Calu3 (cell line): ENCODE measurements at places on chromosomes 2 and 18.

- H3K4me1 ChIP-seq = no peaks in the 10 kb centered on the region
- no peak for DNase-seq
- H3K27me3 ChIP-seq = no peaks in the 10 kb centered on the region
- H3K36me3 ChIP-seq = no peaks in the 10 kb centered on the region
- no peak overlapping the region for H3K27ac ChIP-seq
- H3K4me3 ChIP-seq = no peak overlapping the region
Observed at GRCh38 chr18:24130494-24130893, 8.4 kb upstream of the CABYR start.

- H3K27ac ChIP-seq = no peak overlapping the region
- no peak for DNase-seq
- H3K4me1 ChIP-seq = peaks cover 15% of the 10 kb centered on the region
Observed at GRCh38 chr2:11698009-11698922, 28.3 kb upstream of the NTSR2 start.

GRCh38 chr2:10305254-10305635 lies 2.5 kb downstream of the HPCAL1 start:
- no peak for DNase-seq
- H3K36me3 ChIP-seq = peaks cover 19% of the 10 kb centered on the region
- peaks cover 46% of the 10 kb centered on the region for H3K4me1 ChIP-seq

- H3K4me1 ChIP-seq = no peaks in the 10 kb centered on the region
- no peaks in the 10 kb centered on the region for H3K27me3 ChIP-seq
- no peak overlapping the region for H3K27ac ChIP-seq
- no peak for DNase-seq
- H3K36me3 ChIP-seq = no peaks in the 10 kb centered on the region
- no peak overlapping the region for H3K4me3 ChIP-seq
Observed at GRCh38 chr2:147260241-147260640, 584.6 kb upstream of the ACVR2A start.

- no peaks in the 10 kb centered on the region for H3K36me3 ChIP-seq
- no peaks in the 10 kb centered on the region for H3K4me1 ChIP-seq
- H3K4me3 ChIP-seq = no peak overlapping the region
- no peak overlapping the region for H3K27ac ChIP-seq
- DNase-seq = no peak
Observed at GRCh38 chr2:25303633-25304236, 38.0 kb downstream of the DNMT3A start.

DNA sequence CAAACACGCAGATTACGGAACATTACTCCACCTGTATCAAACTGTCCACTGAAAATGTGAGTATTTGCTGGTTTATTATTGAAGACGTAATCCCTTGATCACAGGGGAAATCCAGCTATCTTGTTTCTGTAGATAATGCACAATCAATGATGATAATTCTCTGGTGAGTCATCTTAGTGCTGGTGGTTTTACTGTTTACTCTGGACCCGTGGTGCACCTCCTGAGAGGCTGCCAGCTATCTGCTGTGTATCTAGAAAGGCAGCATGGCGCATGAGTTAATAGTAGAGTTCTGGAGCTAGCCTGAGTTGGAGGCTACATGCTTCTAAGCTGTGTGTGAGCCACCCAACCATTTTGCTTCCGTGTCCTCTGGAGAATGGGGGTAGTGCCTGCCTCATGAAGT lies 6.5 kb downstream of the NCAPH start:
- peaks cover 29% of the 10 kb centered on the region for H3K36me3 ChIP-seq
- peak; percentile 35 for DNase-seq
- no peak overlapping the region for H3K4me3 ChIP-seq
- H3K4me1 ChIP-seq = peaks cover 43% of the 10 kb centered on the region
- no peaks in the 10 kb centered on the region for H3K27me3 ChIP-seq

- peaks cover 21% of the 10 kb centered on the region for H3K4me1 ChIP-seq
- peak; percentile 47 for DNase-seq
- H3K27me3 ChIP-seq = no peaks in the 10 kb centered on the region
- H3K27ac ChIP-seq = peak overlapping the region; percentile 20
- H3K4me3 ChIP-seq = no peak overlapping the region
Observed at GRCh38 chr18:8912348-8913326, 189.9 kb upstream of the NDUFV2 start.

DNA sequence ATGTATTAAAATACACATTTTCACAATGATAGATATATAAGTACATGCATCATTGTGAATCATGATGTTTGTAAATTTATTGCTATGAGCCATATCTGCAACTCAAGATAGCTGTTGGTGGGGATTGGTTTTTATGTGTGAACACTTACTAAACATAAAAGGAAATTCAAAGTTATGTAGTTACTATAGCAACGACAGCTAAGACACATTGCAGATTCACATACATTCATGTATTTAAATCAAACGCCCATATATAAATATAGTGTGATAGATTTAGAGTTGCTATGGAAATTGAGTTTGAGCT lies 65.6 kb downstream of the MAPRE2 start:
- no peak overlapping the region for H3K27ac ChIP-seq
- no peak for DNase-seq
- no peaks in the 10 kb centered on the region for H3K36me3 ChIP-seq
- no peaks in the 10 kb centered on the region for H3K27me3 ChIP-seq
- H3K4me3 ChIP-seq = no peak overlapping the region

DNA sequence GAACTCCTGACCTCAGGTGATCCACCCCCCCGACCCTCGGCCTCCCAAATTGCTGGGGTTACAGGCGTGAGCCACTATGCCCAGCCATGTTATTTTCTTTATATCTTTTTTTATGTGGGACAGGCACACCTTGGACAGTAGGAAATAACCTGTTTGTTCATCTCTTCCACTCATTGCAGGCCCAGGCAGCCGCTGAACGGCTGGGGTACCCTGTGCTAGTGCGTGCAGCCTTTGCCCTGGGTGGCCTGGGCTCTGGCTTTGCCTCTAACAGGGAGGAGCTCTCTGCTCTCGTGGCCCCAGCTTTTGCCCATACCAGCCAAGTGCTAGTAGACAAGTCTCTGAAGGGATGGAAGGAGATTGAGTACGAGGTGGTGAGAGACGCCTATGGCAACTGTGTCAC lies 8.4 kb downstream of the CAD start:
- DNase-seq = no peak
- H3K4me3 ChIP-seq = no peak overlapping the region
- H3K27ac ChIP-seq = no peak overlapping the region
- H3K27me3 ChIP-seq = no peaks in the 10 kb centered on the region
- peaks cover 33% of the 10 kb centered on the region for H3K36me3 ChIP-seq
- no peaks in the 10 kb centered on the region for H3K4me1 ChIP-seq

DNA sequence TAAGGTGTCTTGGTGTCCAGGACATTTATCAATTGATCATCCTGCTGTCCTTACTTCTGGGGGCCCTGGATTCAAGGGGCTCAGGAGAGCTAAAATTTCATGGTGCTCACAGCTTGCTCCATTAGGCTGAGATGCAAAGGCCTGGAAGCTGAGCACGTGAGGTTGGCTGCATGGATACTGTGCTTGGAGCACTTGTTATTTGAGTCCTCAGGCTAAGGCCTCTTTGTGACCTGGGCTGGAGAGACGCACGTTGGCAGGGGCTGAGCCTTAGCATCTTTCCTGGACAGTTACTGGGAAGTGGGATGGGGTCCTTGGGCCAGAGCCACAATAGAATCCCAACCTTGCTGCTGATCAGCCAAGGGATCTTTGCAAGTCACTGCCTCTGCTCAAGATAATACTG lies 151.2 kb upstream of the HS6ST1 start:
- no peaks in the 10 kb centered on the region for H3K36me3 ChIP-seq
- no peaks in the 10 kb centered on the region for H3K27me3 ChIP-seq
- H3K4me1 ChIP-seq = no peaks in the 10 kb centered on the region
- H3K27ac ChIP-seq = no peak overlapping the region

GRCh38 chr2:119480718-119481142 lies 43.6 kb downstream of the SCTR start:
- H3K4me3 ChIP-seq = no peak overlapping the region
- no peak overlapping the region for H3K27ac ChIP-seq
- H3K27me3 ChIP-seq = no peaks in the 10 kb centered on the region
- peaks cover 30% of the 10 kb centered on the region for H3K4me1 ChIP-seq
- no peak for DNase-seq
- H3K36me3 ChIP-seq = no peaks in the 10 kb centered on the region

GRCh38 chr2:118224895-118225311 lies 136.6 kb downstream of the INSIG2 start:
- no peak overlapping the region for H3K27ac ChIP-seq
- H3K4me1 ChIP-seq = peaks cover 25% of the 10 kb centered on the region
- H3K4me3 ChIP-seq = no peak overlapping the region
- no peaks in the 10 kb centered on the region for H3K36me3 ChIP-seq
- H3K27me3 ChIP-seq = no peaks in the 10 kb centered on the region
- DNase-seq = no peak

GRCh38 chr2:23745068-23745725 lies 181.7 kb downstream of the ATAD2B start:
- H3K4me1 ChIP-seq = no peaks in the 10 kb centered on the region
- no peak overlapping the region for H3K27ac ChIP-seq
- no peaks in the 10 kb centered on the region for H3K36me3 ChIP-seq
- no peak for DNase-seq

DNA sequence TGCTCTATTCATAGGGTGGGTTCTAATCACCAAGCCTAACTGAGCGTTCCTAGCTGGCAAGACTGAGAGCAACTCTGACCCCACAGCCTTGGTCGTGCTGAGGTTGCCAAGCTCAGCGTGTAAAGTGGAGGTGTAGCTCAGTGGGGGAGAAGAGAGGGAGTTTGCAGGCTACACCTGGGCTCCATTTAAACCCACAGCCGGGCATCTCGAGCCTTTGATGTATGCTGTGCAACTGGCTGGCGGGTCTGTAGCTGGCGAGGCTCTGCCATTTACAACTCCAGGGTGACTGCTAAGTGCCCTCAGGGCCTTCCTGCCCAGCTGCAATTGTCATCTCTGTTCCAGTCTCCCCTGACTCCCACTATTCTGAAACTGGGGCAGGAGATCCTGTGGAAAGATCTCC lies 20.0 kb upstream of the CHRNA1 start:
- peaks cover 2% of the 10 kb centered on the region for H3K4me1 ChIP-seq
- no peak for DNase-seq
- no peak overlapping the region for H3K27ac ChIP-seq
- H3K36me3 ChIP-seq = peaks cover 5% of the 10 kb centered on the region
- H3K27me3 ChIP-seq = no peaks in the 10 kb centered on the region
- H3K4me3 ChIP-seq = no peak overlapping the region

DNA sequence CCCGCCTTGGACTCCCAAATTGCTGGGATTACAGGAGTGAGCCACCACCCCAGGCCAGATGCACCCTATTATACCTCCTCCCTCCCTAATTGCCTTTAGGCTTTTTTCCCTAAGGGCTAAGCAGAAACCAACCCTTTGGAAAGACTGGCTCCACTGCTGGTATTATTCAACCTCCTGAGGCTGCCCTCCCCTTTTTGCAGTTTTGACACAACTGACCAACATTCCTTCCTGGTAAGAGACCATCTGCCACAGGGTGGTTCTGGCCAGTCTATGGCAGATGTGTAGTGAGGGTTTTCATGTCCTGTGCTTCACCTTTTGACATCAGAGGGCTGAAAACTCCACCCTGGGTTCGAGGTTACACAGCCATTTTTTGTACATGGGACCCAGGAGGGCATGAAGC lies 1785.3 kb upstream of the CELF4 start:
- H3K27ac ChIP-seq = no peak overlapping the region
- no peaks in the 10 kb centered on the region for H3K4me1 ChIP-seq
- no peaks in the 10 kb centered on the region for H3K36me3 ChIP-seq
- no peak overlapping the region for H3K4me3 ChIP-seq

DNA sequence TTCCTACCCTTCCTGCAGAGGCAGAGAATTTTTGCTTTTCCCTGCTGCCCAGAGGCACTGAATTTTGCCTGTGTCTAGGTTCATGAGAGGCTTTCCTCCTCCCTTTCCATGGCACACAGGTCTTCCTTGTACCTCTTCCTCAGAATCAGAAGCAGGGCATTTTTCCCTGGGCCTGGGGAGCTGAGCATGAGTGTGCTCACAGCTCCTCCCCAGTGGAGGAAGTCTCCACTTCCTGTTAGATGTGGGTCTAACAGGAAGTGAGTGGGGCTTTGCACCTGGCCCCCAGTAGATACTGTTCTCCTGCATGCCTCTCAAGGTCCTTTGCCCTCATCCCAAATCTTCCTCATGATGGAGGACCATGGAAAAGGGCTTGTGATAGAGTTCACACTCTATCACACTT lies 297.2 kb upstream of the FIGN start:
- no peaks in the 10 kb centered on the region for H3K36me3 ChIP-seq
- DNase-seq = no peak
- H3K27ac ChIP-seq = no peak overlapping the region
- H3K27me3 ChIP-seq = no peaks in the 10 kb centered on the region
- no peak overlapping the region for H3K4me3 ChIP-seq

DNA sequence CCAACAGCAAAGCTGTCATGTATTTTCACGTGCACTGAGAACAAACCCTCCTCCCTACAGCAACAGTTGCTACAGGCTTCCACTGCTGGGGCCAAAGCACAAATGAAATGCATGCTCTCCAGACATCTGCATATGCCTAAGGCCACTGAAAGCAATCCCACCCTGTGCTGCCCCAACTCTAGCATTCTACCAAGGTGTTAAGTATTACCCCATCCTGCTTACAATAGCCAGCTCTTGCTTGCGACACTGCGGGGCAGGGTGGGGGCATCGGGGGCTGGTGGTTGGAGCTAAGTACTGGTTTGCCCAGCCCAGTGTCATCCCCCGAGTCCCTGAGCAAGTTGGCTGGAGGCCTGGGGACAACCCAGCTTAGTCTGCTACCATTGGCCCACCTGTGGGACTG lies 742.5 kb downstream of the TDRD15 start:
- no peaks in the 10 kb centered on the region for H3K4me1 ChIP-seq
- no peaks in the 10 kb centered on the region for H3K36me3 ChIP-seq
- no peak overlapping the region for H3K27ac ChIP-seq

- no peaks in the 10 kb centered on the region for H3K4me1 ChIP-seq
- H3K27ac ChIP-seq = no peak overlapping the region
- no peaks in the 10 kb centered on the region for H3K27me3 ChIP-seq
- no peak overlapping the region for H3K4me3 ChIP-seq
Observed at GRCh38 chr2:214293593-214293992, 117.3 kb upstream of the VWC2L start.

GRCh38 chr2:235582081-235582686 lies 88.3 kb downstream of the AGAP1 start:
- H3K27ac ChIP-seq = no peak overlapping the region
- H3K4me3 ChIP-seq = no peak overlapping the region
- no peaks in the 10 kb centered on the region for H3K36me3 ChIP-seq
- peaks cover 9% of the 10 kb centered on the region for H3K4me1 ChIP-seq
- DNase-seq = no peak
- no peaks in the 10 kb centered on the region for H3K27me3 ChIP-seq

DNA sequence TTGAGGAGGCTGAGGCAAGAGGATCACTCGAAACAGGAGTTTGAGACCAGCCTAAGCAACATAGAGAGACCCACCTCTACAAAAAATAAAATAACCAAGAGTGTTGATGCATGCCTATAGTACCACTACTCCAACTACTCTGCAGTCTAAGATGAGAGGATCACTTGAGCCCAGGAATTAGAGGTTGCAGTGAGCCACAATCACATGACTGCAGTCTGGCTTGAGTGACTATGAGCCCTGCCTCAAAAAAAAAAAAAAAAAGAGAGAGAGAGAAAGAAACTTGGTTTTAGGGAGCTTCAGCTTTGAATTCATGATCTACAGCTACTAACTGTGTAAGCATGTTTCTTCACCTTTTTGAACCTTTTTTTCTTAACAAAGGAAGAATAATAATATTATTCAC lies 119.9 kb downstream of the HNMT start:
- H3K27me3 ChIP-seq = no peaks in the 10 kb centered on the region
- no peak overlapping the region for H3K27ac ChIP-seq
- H3K36me3 ChIP-seq = no peaks in the 10 kb centered on the region
- no peak overlapping the region for H3K4me3 ChIP-seq
- peaks cover 9% of the 10 kb centered on the region for H3K4me1 ChIP-seq

GRCh38 chr2:238586931-238587775 lies 160.4 kb downstream of the ASB1 start:
- H3K4me1 ChIP-seq = no peaks in the 10 kb centered on the region
- no peak overlapping the region for H3K27ac ChIP-seq
- H3K27me3 ChIP-seq = peaks cover 7% of the 10 kb centered on the region
- DNase-seq = no peak
- H3K4me3 ChIP-seq = no peak overlapping the region
